Activated CD4-positive, alpha-beta memory T cell treated with anti-CD3 and anti-CD28 coated beads, Interleukin-2, amount 10 ng/mL, durations not matched to agents 7 days and 5 days (primary cell): ENCODE measurements at places on chromosomes 7 and 10. TPM values are rescaled to one million over a fixed set of nuclear protein-coding genes. Genes with fewer than 3 reads are reported as not detected.

Gene RINT1
- 20.5 TPM for total RNA-seq

Gene TWIST1
- total RNA-seq = 2.9 TPM

Gene JAKMIP3
- 0.90 TPM for total RNA-seq

Gene ZNF425
- total RNA-seq = 1.1 TPM

Gene CPA2
- not detected for total RNA-seq

Gene OPN1SW
- total RNA-seq = not detected

DNA sequence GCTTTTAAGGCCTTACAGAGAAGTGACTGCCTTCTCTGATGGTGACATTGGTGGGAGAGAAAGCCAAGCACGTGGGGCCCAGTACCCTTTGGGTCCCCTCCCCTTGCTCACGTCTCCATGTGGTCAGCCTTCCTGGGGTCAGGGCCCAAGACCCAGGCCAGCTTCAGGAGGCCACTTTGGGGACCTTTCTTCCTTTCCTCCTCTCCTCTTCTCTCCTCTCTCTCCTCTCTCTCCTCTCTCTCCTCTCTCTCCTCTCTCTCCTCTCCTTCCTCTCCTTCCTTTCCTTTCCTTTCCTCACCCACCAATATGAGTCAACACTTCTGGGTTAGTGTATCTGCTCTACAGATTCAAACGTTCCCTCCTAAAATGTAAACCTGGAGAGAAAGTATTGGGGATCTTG lies 96.9 kb upstream of the AGK start:
- H3K4me1 ChIP-seq = peaks cover 6% of the 10 kb centered on the region
- no peak for DNase-seq
- no peak overlapping the region for H3K27ac ChIP-seq
- H3K27me3 ChIP-seq = no peaks in the 10 kb centered on the region
- H3K36me3 ChIP-seq = no peaks in the 10 kb centered on the region
- H3K4me3 ChIP-seq = no peak overlapping the region
